Mesendoderm (in vitro differentiated cells): ENCODE measurements at places on chromosomes 2 and 18.

GRCh38 chr18:54416436-54416835 is 58.7 kb downstream of the C18orf54 start:
- no peak overlapping the region for H3K27ac ChIP-seq
- no peaks in the 10 kb centered on the region for H3K4me1 ChIP-seq
- H3K27me3 ChIP-seq = no peaks in the 10 kb centered on the region
- H3K4me3 ChIP-seq = no peak overlapping the region
- DNase-seq = peak; percentile 16

GRCh38 chr18:45085916-45086624 is 405.4 kb downstream of the SETBP1 start:
- H3K4me3 ChIP-seq = no peak overlapping the region
- peaks cover 5% of the 10 kb centered on the region for H3K4me1 ChIP-seq
- no peaks in the 10 kb centered on the region for H3K27me3 ChIP-seq
- peak; percentile 62 for DNase-seq

GRCh38 chr2:48483916-48484315 is 46.0 kb upstream of the STON1 start:
- H3K27me3 ChIP-seq = no peaks in the 10 kb centered on the region
- no peak overlapping the region for H3K27ac ChIP-seq
- no peaks in the 10 kb centered on the region for H3K4me1 ChIP-seq
- peaks cover 4% of the 10 kb centered on the region for H3K36me3 ChIP-seq
- H3K4me3 ChIP-seq = no peak overlapping the region

- no peak overlapping the region for H3K27ac ChIP-seq
- H3K4me3 ChIP-seq = no peak overlapping the region
- peaks cover 9% of the 10 kb centered on the region for H3K4me1 ChIP-seq
- no peaks in the 10 kb centered on the region for H3K36me3 ChIP-seq
- DNase-seq = no peak
These were observed 40.7 kb downstream of the RALB start for GRCh38 chr2:120293096-120294007.

- no peak overlapping the region for H3K4me3 ChIP-seq
- H3K27me3 ChIP-seq = no peaks in the 10 kb centered on the region
- no peaks in the 10 kb centered on the region for H3K4me1 ChIP-seq
- DNase-seq = no peak
These were observed 170.3 kb upstream of the SPRED2 start for GRCh38 chr2:65602603-65603235.

DNA sequence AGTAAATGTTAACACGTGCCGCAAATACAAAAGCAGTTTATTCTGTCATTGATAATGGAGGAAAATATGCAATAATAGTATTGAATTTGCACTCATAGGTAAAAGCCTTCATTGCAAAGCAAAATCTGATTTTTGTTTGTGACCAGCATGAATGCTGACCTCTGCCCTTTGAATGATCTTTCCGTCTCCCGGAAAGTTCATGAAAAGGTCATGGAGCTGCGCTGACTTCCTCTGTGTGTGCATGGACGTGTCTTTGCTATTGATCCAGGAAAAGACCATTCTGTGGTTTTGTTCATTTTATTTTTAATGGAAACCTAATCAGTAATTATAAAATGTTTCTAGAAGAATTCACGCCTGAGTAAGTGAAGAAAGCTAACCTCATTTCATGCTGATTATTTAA is 320.0 kb downstream of the MTX2 start:
- peaks cover 2% of the 10 kb centered on the region for H3K4me1 ChIP-seq
- no peak for DNase-seq
- H3K27ac ChIP-seq = no peak overlapping the region
- H3K36me3 ChIP-seq = no peaks in the 10 kb centered on the region

DNA sequence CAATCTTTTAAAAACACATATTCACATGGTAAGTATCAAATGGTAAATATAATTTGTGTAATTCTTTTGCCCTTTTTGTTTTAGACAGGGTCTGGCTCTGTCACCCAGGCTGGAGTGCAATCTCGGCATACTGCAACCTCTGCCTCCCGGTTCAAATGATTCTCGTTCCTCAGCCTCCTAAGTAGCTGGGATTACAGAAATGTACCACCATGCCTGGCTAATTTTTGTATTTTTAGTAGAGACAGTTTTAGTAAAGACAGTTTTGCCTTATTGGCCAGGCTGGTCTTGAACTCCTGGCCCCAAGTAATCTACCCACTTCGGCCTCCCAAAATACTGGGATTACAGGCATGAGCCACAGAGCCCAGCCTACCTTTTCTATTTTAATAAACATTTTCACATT is 182.2 kb downstream of the MYCN start:
- no peaks in the 10 kb centered on the region for H3K36me3 ChIP-seq
- no peaks in the 10 kb centered on the region for H3K4me1 ChIP-seq
- H3K27ac ChIP-seq = no peak overlapping the region

GRCh38 chr2:131521961-131522781 is 5.5 kb upstream of the CCDC74A start:
- H3K27me3 ChIP-seq = no peaks in the 10 kb centered on the region
- H3K36me3 ChIP-seq = peaks cover 2% of the 10 kb centered on the region
- peak; percentile 27 for DNase-seq
- no peak overlapping the region for H3K4me3 ChIP-seq
- H3K4me1 ChIP-seq = no peaks in the 10 kb centered on the region
- no peak overlapping the region for H3K27ac ChIP-seq

- H3K27me3 ChIP-seq = no peaks in the 10 kb centered on the region
- H3K4me3 ChIP-seq = no peak overlapping the region
- H3K4me1 ChIP-seq = no peaks in the 10 kb centered on the region
- no peak overlapping the region for H3K27ac ChIP-seq
- no peak for DNase-seq
These were observed 26.6 kb upstream of the SPRED2 start for GRCh38 chr2:65458999-65459398.

- no peaks in the 10 kb centered on the region for H3K36me3 ChIP-seq
- no peaks in the 10 kb centered on the region for H3K27me3 ChIP-seq
- H3K27ac ChIP-seq = no peak overlapping the region
- H3K4me1 ChIP-seq = peaks cover 8% of the 10 kb centered on the region
These were observed 322.2 kb upstream of the SPHKAP start for GRCh38 chr2:228503731-228504130.

DNA sequence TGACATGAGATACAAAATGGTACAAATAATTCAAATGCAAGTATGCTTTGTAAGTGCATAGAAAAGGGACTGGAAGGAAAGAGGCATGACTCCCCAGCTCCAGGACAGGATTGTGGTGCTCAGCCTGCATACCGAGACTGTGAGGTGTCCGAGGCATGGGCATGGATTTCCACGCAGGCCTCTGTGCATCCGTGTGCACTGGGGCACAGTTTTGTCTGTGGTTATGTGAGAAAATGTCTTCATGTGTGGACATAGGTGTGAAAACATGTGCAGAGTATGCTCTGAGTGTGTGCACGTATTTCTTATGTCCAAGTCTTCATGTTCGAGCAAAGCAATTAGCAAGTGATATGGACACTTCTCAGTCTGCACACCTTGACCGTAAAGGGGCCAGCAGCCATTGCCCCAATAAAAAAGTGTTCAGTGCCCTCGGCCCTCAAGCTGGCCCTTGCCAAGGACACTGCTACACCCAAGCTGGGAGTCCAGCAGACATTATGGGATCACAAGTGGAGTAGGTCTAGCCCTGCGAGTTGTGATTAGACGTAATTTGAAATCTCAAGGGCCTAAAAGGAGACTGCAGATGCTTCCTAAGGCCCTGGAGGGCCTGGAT is 120.7 kb downstream of the CYP26B1 start:
- no peaks in the 10 kb centered on the region for H3K36me3 ChIP-seq
- no peak overlapping the region for H3K4me3 ChIP-seq
- no peaks in the 10 kb centered on the region for H3K4me1 ChIP-seq
- H3K27ac ChIP-seq = no peak overlapping the region
- no peak for DNase-seq
- H3K27me3 ChIP-seq = no peaks in the 10 kb centered on the region

DNA sequence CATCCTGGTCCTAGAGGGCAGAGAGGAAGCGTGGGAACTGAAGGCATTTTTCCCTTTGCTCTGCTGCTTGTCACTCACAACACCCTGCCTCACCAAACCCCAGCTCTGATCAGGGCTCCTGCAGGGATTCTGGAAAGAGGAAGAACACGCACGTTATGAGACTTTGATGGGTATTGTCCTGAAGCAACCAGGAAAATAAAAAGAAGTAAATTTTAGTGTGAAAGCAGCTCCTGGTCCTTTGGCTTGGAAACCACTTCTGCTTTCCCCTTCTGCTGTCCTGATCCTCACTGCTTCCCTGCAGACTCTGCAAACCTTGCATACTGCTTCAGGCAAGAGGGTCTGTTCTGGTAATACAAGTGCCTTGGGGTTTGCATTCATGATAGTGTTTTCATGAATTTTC is 164.1 kb downstream of the SLC8A1 start:
- no peaks in the 10 kb centered on the region for H3K27me3 ChIP-seq
- no peaks in the 10 kb centered on the region for H3K36me3 ChIP-seq
- H3K4me3 ChIP-seq = no peak overlapping the region
- DNase-seq = peak; percentile 13
- no peak overlapping the region for H3K27ac ChIP-seq

GRCh38 chr2:226771067-226771466 is 28.6 kb downstream of the IRS1 start:
- H3K27me3 ChIP-seq = no peaks in the 10 kb centered on the region
- no peak overlapping the region for H3K4me3 ChIP-seq
- no peaks in the 10 kb centered on the region for H3K36me3 ChIP-seq
- DNase-seq = no peak
- no peak overlapping the region for H3K27ac ChIP-seq
- H3K4me1 ChIP-seq = peaks cover 8% of the 10 kb centered on the region

DNA sequence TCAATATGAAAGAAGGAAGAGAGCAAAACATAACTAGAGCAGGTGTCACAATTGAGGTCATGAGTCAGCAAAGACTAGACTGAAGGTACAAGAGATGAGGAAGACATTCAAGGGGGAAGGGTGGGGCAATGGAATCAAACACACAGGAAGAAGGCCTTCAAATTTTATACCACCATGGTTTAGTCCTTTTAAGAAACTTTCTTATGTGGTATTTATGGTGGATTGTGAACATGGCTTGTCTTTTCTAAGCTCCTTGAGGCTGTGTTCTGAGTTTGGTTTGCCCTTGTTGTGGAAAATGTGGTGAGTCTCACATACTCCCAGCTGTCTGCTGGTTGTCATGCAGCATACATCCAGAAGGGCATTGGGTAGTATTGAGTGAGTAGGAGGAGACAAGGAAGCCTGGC is 62.1 kb downstream of the NABP1 start:
- no peaks in the 10 kb centered on the region for H3K27me3 ChIP-seq
- no peak for DNase-seq
- no peak overlapping the region for H3K27ac ChIP-seq
- H3K36me3 ChIP-seq = no peaks in the 10 kb centered on the region
- no peaks in the 10 kb centered on the region for H3K4me1 ChIP-seq

GRCh38 chr18:59509481-59510442 is 150.7 kb upstream of the LMAN1 start:
- no peaks in the 10 kb centered on the region for H3K4me1 ChIP-seq
- DNase-seq = no peak
- H3K27ac ChIP-seq = no peak overlapping the region

DNA sequence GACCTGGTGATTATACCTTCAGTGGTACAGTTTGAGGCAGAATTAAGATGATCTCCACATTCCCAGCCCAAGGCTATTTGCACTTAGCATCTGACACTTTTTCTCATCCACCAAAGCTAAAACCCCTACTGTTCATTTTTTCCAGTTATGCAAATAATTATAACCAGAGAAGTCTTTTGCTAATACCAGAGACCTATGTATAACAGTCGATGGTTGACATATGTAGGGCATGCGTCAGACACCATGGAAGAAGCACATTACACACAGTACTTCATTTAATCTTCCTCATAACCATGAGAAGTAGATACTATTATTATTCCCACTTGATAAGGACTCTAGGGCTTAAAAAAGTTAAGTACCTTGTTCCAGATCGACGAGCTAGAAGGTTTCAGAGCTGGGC is 36.5 kb downstream of the AP1S3 start:
- no peaks in the 10 kb centered on the region for H3K27me3 ChIP-seq
- H3K4me1 ChIP-seq = no peaks in the 10 kb centered on the region
- H3K27ac ChIP-seq = no peak overlapping the region
- no peak overlapping the region for H3K4me3 ChIP-seq
- DNase-seq = no peak

DNA sequence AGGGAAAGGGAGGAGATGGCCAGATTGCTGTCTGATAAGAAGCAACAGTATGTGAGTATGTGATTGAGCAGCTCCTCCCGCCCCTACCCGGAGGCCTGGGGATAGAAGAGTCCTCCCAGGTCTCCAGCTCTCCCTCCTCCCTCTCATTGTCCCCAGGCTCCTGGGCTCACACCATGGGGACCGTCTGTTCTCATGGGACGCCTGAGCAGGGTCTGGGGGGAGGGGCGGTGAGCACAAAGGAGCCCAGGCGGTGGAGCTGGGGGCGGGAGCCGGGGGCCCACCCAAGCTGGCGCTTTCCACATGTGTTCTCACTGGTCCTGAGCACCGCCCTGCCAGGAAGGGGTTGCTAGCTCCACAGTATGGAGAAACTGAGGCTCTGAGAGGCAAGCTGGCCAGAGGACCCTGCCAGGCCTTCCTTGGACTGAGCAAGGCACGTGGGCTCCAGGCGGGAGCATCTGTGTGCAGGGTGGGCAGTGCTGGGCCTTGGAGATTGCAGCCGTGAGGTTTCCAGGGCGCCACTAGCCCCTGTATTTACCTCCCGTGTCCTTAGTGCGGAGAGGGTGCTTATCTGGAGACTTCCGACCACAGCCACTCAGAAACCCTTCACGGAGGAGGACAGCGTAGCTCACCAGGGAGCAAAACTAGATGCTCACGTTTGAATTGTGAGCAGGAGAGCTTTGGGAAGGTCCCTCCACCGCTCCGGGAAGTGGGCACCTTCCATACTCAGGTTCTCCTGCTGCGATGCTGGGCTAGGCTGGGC is 37.4 kb downstream of the PDIA6 start:
- H3K4me1 ChIP-seq = no peaks in the 10 kb centered on the region
- peak; percentile 51 for DNase-seq
- no peak overlapping the region for H3K4me3 ChIP-seq
- peaks cover 4% of the 10 kb centered on the region for H3K36me3 ChIP-seq
- no peak overlapping the region for H3K27ac ChIP-seq
- H3K27me3 ChIP-seq = no peaks in the 10 kb centered on the region

DNA sequence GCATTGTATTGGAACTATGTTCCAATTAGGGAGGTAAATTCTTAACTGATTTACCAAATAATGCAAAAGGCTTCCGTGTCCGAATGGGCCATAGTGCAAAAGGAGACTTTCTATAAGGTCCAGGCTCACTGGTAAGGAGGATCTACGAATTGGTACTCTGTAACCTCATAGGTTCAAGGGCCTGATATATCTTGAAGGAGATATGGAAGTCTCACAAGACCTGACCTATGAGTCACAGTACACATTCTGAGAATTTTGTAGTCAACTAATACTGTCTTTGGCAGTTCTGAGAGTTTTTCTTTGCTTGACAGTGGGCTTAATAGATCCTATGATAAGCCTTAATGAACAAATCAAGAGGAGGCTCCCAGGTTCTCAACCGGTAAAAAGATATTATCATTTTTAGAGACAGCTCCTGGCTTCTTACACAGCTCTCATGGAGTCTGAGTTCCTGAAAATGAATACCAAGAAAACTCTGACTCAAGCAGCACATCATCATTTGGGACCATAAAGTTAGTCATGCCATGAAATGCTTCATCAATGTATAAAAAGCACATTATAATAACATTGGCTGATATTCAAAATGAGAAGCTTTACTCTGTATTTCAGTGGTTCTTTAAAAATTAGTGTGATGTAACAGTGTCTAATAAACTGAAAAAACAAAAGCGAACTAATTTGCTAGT is 1275.2 kb upstream of the CRIM1 start:
- H3K4me1 ChIP-seq = no peaks in the 10 kb centered on the region
- no peaks in the 10 kb centered on the region for H3K27me3 ChIP-seq
- no peak overlapping the region for H3K4me3 ChIP-seq
- H3K36me3 ChIP-seq = no peaks in the 10 kb centered on the region

GRCh38 chr18:24488824-24489493 is 28.5 kb downstream of the HRH4 start:
- H3K27ac ChIP-seq = no peak overlapping the region
- no peaks in the 10 kb centered on the region for H3K36me3 ChIP-seq
- no peaks in the 10 kb centered on the region for H3K27me3 ChIP-seq
- H3K4me3 ChIP-seq = no peak overlapping the region
- peak; percentile 45 for DNase-seq
- H3K4me1 ChIP-seq = no peaks in the 10 kb centered on the region
